ENCODE measurements at places on chromosomes 4 and X.

DNA sequence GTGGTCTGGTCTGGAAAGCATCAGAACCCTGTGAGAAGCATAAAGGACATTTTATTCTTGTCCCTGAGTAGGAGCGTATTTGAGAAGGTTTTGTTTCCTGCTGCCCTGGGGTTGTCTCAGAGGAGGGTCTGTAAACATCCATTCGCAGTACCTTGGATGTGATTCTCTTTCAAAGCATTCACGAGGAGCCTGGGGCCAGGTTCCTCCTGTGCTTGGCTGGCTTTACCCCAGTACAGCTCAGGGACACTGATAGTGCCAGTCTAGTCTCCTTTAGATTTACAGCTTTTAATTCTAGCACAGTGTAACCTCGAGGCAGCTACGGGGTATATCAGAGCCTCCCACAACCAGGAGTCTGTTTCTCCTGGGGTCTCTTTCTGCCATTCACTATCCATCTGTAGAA is 2.7 kb downstream of the CLRN2 start:
- DNase-seq = no peak

- DNase-seq = no peak
Measured at GRCh38 chr4:94546949-94547348, 95.2 kb downstream of the PDLIM5 start.

DNA sequence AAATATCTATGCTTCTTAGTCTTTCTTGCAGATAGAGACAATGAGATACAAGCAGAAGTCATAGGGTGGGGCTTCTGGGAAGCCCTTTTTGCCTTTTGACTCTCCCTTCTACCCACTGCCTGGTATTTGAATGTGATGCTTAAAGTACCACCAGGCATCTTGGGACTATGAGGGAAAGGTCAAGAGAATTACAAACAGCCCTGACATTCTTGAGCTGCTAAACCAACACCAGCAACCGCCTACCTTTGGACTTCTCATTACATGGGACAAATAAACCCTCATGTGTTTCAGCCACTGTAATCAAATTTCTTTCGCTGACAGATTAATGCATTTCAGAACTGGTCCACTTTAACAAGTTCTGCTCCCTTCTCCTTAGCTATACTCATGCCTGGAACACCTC is 112.8 kb downstream of the LUZP4 start:
- no peak for DNase-seq

DNA sequence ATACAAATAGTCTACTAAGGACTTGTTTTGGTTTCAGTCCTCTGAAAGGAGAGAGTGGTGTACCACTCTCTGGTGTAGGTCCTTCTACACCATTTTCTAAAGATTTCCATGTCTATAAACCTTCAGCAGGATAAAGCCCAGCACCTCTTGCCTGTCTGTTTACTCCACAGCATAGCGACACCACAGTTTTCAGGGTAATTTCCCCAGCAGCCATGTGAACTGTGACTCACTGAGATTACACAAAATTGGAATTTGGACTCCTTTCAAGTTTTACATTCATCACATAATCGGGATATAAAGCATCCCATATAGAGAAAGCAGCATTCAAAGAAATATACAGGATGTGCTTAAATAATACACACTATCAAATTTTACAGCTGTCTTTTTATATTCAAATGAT is 229.6 kb downstream of the PRDM5 start:
- no peak for DNase-seq

GRCh38 chr4:184348311-184349233 is 125.8 kb downstream of the IRF2 start:
- no peak for DNase-seq

GRCh38 chrX:2299871-2300270 is 200.9 kb downstream of the DHRSX start:
- no peak for DNase-seq

- DNase-seq = no peak
Measured at GRCh38 chrX:107747596-107748161, 27.9 kb downstream of the TSC22D3 start.

- DNase-seq = no peak
Measured at GRCh38 chr4:169756971-169757574, 671 bp downstream of the HPF1 start.

DNA sequence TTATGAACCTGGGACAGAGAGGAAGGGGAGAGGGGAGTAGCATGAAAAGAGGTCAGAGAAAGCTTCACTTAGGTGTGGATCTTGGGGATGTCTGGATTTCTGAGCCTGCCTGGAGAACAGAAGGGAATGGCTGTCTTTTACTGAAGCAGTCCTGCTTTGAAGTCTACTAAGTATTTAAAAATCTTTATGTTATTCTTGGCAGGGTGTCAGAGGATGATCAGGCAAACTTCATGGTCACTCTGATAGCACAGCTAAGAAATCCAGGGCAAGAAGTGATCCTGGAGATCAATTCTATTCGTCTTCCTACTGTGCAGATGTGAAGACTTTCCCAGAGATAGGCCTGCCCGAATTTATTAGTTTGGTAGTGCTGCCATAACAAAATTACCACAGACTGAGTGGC is 464.4 kb upstream of the BOD1L1 start:
- DNase-seq = no peak

- DNase-seq = no peak
Measured at GRCh38 chr4:13024147-13025105, 459.7 kb downstream of the RAB28 start.

- DNase-seq = no peak
Measured at GRCh38 chrX:40104630-40104984, 6.8 kb upstream of the BCOR start.

- no peak for DNase-seq
Measured at GRCh38 chr4:139913398-139913990, 240.5 kb downstream of the MAML3 start.

- DNase-seq = no peak
Measured at GRCh38 chr4:61783050-61783449, 582.9 kb downstream of the ADGRL3 start.

- no peak for DNase-seq
Measured at GRCh38 chr4:187993827-187994226, 1.7 kb upstream of the ZFP42 start.

DNA sequence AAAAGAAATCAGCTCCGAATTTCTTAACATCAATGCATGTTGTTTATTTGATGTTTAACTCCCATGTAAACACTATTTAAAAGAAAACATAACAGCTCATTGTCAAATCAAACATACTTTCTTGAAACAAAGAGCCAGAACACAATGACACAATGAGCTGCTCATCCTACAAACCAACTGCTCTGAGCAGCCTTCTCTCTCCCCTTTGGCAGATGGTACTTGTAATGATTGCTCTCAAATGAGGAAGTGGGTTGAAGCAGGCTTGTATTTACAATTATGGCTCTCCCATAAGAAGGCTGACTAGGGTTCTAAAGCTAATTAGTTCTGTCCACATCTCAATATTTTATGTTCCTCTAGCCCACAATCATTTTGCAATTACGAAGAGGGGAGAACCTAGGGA is 637.8 kb upstream of the ADGRL3 start:
- no peak for DNase-seq

GRCh38 chr4:8410641-8411271 is 29.8 kb downstream of the ACOX3 start:
- no peak for DNase-seq

DNA sequence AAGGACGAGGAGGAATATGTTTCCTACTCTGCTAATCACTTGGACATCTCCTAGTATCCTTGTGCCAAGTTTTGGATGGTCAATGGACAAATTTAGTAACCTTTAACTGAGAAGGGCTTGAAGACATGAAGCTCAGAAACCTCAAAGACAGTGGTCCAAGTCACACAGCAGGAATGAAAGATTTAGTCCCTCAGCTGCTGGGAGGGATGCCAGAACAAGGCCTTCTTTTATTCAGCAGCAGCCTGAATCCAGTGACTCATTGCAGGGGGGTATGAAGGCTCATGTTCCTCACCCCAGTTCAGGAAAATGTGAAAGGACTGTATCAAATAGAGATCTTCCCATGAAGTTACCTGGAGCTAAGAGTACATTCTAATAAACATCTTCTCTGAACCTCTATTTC is 214.9 kb upstream of the UGT8 start:
- no peak for DNase-seq

DNA sequence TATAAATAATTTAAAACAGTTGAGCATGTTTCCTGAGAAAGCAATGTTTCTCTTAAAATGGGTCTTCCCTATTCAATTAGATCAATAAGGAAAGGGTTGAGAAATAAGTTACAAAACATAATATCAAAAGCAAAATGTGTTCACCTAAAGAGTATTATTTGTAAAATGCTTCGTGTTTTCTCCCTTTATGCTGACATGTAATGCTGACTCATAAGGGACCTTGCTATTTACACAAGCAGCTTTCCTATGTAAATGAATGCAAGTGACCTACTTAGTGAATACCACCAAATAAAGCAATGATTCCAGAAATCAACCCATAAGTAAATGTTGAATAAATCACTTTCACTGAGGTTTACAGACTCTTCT is 91.5 kb downstream of the ELOVL6 start:
- no peak for DNase-seq

DNA sequence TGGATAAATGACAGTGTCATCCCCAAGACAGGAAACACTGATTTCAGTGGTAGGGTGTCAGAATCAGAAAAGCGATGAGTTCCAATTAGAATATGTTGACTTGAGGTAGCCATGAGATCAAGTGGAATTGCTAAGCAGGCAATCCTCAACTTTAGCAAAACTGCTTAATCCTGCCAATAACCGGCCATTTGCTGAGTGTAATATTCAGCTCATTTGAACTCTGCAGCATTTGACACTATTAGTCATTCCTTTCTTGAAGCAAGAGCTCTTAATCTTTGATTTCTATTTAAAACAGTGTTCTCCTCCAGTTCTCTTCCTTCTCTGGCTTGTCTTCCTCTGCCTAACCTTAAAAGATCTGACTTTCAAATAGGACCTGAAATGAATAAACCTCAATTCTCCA is 68.7 kb upstream of the DCLK2 start:
- no peak for DNase-seq

GRCh38 chr4:101697266-101697665 is 93.3 kb upstream of the BANK1 start:
- DNase-seq = no peak

- no peak for DNase-seq
Measured at GRCh38 chr4:167000141-167000852, 234.0 kb downstream of the SPOCK3 start.

DNA sequence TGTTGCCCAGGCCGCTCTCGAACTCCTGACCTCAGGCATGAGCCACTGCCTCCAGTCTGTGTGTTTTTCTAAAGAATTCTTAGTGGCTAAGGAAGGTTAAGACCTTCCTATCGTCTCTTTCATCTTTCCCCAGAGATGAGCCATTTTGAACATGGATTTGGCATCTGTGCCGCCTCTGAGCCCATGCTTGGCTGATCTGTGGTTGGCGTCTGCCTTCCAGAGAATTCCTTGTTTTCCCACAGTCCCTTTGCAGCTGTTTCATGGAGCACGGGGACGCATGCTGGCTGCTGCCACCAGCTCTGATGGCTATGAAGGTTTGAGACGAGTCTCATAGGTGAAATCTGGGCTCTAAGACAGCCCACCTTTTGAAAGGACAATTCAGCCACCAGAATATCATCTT is 60.4 kb downstream of the SHROOM2 start:
- DNase-seq = no peak

GRCh38 chr4:78592088-78592783 is 40.7 kb downstream of the ANXA3 start:
- DNase-seq = no peak

DNA sequence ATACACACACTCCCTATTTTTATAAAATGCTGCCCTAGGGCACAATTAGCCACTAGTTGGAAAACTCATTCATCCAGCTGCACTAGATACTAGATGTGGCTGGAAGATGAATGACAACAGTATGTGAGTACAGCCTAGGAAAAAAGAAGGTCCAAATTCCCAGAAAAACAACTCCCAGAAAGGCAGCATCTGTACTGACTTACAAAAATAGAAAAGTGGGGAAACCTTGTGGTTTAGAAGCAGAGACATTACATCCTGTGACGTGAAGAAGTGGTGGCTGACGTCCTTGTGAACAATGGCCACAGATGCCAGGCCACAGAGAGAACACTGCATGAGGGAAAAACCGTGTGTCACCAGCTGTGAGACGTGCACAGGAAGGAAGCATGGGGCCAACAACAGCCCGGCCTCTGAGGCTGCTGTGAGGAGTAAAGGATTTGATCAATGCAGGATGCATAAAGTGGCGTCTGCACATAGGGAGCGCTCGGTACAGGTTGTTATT is 81.2 kb downstream of the SPRY1 start:
- peak; percentile 9 for DNase-seq

GRCh38 chr4:175441256-175441655 is 370.8 kb downstream of the GPM6A start:
- no peak for DNase-seq

DNA sequence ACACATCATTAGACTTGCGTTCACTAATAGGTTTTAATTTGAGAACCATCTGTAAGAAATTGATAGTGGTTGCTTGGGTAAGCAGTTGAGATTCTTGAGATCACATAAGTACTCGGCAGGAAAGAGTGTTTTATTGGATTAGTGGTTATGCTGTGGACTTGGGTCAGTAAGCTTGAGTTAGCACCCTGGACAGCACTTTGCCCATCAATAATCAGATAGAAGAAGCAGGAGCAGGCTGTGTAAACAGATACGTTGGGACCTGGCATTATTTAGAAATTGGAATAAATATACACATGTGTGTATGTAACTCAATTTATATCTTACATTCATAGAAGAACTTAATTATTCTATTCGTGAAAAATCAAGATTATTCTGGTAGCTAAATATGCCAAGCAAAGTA is 357.5 kb upstream of the SMIM31 start:
- DNase-seq = no peak

DNA sequence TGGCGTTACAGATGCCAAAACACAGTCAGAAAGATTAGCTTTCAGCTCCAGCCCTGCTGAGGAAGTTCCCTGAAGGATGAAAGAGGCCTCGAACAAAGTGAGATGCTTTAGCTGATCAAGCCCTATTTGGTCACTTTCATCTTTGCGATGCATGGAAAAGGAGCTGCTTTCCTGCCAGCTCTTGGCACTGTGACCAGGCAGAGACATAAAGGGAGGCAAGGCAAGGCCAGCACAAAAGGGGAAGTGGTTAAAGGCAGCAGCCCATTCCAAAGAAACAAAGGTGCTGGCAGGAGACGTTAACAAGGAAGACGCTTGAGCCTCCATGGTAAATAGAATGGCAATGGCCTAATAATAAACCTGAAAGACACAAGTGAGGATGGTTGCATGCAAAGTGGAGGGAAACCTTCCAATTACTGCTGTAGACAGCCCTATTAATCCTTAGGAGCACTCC is 617.1 kb upstream of the INTU start:
- no peak for DNase-seq

DNA sequence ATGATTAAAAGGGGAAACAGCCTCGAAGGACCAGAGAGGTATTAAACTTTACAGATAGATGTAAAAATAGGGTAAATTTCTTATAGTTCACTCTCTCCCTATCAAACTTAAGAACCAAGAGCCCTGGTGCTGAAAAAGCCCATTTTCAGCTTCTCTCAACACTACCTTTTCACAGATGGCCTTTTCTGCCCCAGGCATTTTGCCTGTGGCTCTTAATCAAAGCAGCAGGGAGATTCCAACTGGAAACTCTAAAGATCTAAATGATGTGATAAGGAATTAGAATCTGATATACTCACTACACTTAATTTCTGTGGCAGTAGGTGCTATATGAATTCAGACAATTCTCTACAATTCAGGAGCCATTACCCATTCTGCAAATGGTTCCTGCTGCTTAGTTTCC is 60.0 kb downstream of the AMMECR1 start:
- no peak for DNase-seq

- no peak for DNase-seq
Measured at GRCh38 chr4:40617872-40618271, 11.8 kb downstream of the RBM47 start.
